Peyer's patch (tissue), 4 donors: ENCODE measurements at places on chromosomes 5 and 9. TPM values are rescaled to one million over a fixed set of nuclear protein-coding genes. Genes with fewer than 3 reads are reported as not detected.

GRCh38 chr9:12719431-12719830 lies 26.2 kb downstream of the TYRP1 start:
- H3K27me3 ChIP-seq = no peaks in the 10 kb centered on the region
- H3K4me1 ChIP-seq = no peaks in the 10 kb centered on the region
- DNase-seq = no peak
- no peak overlapping the region for H3K27ac ChIP-seq
- H3K36me3 ChIP-seq = no peaks in the 10 kb centered on the region
- H3K4me3 ChIP-seq = no peak overlapping the region

DNA sequence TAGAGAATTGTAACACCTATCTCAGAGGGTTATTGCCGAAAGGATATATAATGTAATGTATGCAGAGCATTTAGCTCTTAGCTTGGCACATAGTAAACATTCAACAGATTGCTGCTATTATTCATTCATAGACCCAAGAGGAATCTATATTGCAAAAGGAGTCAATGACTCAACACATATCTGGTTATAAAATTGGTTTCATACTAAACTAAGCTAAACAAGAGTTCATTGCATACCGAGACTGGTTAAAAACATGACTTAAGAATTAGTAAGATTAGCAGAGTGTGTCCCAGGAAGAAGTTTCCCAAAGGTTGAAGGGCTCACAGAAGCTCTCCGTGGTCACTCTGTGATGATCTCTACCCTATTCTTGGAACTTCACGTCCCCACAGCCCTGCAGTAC lies 339.6 kb upstream of the CCNH start:
- no peaks in the 10 kb centered on the region for H3K27me3 ChIP-seq
- no peaks in the 10 kb centered on the region for H3K36me3 ChIP-seq
- DNase-seq = no peak
- no peak overlapping the region for H3K27ac ChIP-seq
- no peak overlapping the region for H3K4me3 ChIP-seq

GRCh38 chr5:68460147-68460798 lies 244.7 kb downstream of the PIK3R1 start:
- H3K4me1 ChIP-seq = no peaks in the 10 kb centered on the region
- no peak overlapping the region for H3K27ac ChIP-seq
- no peaks in the 10 kb centered on the region for H3K27me3 ChIP-seq
- H3K36me3 ChIP-seq = no peaks in the 10 kb centered on the region

Gene PSD2
- total RNA-seq = not detected

GRCh38 chr5:131550606-131551005 lies 84.4 kb downstream of the RAPGEF6 start:
- no peaks in the 10 kb centered on the region for H3K27me3 ChIP-seq
- H3K36me3 ChIP-seq = no peaks in the 10 kb centered on the region
- DNase-seq = no peak
- H3K27ac ChIP-seq = no peak overlapping the region
- no peaks in the 10 kb centered on the region for H3K4me1 ChIP-seq

DNA sequence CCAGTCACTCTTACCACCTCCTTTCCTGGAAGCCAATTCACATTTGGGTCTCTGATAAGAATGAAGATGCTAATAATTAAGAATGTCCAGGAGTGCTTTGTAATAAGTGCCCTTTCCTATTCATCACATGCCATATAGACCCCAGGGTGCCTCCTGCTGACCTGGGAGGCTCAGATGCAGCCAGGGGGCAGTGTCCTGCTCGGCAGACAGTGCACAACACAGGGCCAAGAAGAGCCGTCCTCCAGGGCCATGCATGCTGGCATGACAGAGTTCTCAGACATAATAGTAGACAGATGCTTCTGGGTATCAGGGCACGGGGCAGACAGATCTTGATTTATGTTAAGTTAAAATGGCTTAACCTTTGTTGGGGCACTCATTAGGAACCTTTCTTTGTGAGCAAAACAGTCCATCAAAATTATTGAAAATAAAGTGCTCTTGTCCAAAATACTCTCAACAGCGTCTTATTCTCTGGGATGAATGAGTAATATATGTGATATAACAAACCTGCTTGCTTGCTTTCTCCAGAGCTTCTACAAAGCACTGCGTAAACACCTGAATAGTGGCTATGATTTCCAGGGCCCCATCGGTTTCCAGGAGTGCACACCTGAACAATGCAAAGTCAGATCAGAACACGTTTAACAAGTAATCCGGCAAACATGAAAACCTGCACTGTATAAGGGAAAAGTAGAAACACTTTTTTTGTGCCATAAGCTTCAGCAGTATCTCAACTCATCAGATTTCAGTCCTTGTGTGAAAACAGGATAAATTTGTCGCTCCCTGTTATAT lies 192.7 kb downstream of the FANCC start:
- no peak overlapping the region for H3K27ac ChIP-seq
- no peaks in the 10 kb centered on the region for H3K36me3 ChIP-seq
- no peaks in the 10 kb centered on the region for H3K27me3 ChIP-seq
- H3K4me3 ChIP-seq = no peak overlapping the region
- no peak for DNase-seq

GRCh38 chr5:134585966-134586365 lies 46.7 kb downstream of the SAR1B start:
- no peak overlapping the region for H3K4me3 ChIP-seq
- H3K27me3 ChIP-seq = no peaks in the 10 kb centered on the region
- no peak overlapping the region for H3K27ac ChIP-seq
- H3K4me1 ChIP-seq = no peaks in the 10 kb centered on the region
- H3K36me3 ChIP-seq = peaks cover 5% of the 10 kb centered on the region

DNA sequence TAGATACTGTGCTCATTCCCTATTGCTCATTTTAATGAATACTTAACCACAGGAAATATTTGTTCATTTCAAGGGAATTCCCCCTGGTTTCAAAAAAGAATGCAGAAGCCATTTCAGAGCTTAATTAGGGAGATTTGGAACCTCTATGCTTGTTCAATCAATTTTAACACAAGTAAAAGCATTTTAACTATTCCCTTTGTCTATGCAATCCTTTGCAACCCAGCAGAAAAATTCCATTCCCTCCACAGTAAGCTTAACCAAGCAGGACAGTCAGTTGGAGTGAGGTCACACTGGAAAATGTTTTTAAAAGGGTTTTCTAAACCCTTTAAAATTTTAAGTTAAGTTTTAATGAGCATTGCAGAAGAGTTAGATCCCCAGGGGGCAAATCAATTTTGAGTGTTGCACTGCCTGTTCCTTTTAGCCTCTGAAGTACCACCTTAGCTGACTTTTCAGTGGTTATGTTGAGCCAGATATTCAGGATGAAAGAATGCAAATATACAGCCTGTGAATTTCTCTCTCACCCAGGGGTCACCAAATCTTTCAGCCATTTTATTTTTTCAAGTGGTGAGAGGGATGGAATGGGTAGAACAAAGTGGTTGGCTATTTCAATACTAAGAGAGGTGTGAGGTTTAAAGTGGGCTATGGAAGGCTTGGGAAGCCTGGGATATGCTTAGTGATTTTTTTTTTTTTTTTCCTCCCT lies 356.2 kb upstream of the NUDT12 start:
- H3K36me3 ChIP-seq = no peaks in the 10 kb centered on the region
- no peak overlapping the region for H3K4me3 ChIP-seq
- H3K27ac ChIP-seq = no peak overlapping the region
- H3K4me1 ChIP-seq = no peaks in the 10 kb centered on the region

DNA sequence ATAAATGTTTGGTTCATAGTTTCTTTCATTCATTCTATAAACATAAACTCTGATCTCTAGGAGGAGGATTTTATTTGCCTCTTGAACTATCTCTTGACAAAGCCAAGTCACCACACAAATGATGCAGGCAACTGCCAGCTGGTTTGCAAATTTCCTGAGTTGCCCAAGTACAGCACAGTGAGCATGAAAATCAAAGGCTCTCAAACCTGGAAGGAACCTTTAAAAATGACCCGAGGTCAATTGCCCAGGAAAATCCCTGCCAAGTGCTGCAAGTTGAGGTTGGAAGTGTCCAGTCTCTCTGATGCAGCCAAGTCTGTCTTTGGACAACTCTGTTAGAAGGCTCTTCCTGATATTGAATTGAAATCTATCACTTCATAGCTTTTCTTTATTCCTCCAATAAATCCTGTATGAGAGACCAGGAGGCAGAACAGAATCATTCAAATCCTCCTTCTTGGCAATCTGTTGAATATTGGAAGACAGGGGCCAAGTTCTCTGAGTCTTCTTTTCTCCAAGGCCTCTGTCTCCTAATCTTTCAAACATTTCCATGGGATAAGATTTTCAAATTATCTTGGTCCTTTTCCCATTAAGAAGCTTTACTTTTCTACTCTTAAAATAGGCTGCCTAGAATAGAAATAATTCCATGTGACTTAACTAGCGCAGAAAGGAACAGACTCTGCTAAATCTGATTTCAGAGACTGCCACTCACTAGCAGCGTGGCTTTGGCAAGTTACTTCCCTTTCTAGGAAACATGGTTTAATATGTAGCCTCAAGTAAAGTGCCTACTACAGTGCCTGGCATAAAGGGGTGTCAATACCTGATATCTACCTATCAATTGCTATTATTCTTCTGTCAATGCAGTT lies 159.2 kb downstream of the SNX18 start:
- no peaks in the 10 kb centered on the region for H3K27me3 ChIP-seq
- no peaks in the 10 kb centered on the region for H3K4me1 ChIP-seq
- no peaks in the 10 kb centered on the region for H3K36me3 ChIP-seq
- no peak overlapping the region for H3K4me3 ChIP-seq
- DNase-seq = no peak

DNA sequence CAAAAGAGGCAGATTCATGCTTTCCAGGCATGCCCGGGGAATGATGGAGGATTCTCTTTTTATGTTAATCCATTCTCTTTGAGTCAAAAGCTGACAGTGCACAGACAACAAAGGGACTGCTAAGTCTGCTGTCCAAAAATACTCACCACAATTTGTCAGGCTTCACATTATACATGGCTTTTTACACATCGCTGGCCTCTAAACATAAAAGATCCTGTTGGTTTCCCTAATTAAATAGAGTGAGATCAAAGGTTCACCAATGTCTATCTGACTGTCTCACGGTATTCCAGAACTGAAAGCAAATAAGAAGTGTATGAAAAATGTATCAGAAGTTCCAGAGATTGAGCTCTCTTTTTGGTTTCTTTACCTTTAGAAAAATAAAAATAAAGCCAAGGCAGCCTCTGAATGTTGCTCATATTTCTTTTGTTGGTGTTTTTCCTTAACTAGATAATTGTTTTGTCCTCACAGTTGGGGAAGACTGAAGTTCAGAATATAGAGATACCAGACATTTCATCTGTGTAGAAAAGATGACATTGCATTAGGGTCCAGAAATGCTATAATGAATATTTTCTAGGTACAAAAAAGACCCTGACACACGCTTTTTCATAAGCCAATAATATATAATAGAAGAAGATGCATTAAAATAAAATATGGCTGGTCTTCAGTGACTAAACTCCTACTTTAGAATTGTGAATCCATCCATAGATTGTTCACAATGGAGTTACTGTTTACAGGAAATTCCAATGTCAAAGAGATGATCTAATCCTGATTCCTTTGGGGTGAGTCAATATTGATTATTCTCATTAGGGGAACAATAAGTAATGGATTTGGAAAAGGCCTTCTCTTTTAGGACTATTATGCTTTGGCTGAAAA lies 688.2 kb upstream of the CDH6 start:
- no peaks in the 10 kb centered on the region for H3K36me3 ChIP-seq
- no peak for DNase-seq
- no peak overlapping the region for H3K27ac ChIP-seq
- H3K4me3 ChIP-seq = no peak overlapping the region
- H3K4me1 ChIP-seq = no peaks in the 10 kb centered on the region
- H3K27me3 ChIP-seq = no peaks in the 10 kb centered on the region

DNA sequence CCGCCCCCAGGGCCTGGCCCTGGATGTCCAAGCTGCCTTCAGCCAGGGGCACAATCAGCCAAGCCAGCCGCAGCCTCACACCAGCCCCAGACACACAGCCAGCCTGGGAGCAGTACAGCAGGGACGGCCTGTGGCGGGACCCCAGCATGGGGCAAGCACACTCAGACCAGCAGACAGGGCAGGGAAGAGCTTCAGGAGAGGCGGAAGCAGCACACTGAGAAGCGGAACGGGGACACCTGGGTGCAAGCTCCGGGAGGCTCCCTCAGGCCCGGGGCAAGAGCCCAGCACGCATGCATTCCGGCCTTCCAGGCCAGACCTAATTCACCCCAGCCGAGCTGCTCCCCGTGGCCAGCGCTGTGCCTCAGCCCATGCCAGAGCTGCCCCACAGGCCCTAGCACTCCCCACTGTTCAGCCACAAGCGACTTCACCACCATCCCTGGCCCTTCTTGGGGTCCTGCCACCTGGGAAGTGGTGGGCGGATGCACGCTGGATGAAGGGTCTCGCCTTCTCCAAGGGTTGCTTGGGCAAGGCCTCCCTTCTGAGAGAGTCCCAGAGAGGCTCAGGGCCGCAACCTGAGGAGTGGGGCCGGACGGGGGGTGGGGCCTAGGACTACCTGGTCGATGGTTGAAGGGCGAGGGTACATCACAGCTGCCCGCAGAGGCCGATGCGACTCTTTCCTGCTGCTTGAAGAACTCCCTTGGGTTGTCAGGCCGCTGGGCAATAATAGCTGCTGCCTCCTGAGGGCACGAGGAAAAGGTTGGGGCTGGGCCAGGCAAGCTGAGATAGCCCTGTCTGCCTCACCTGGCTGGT lies 13.4 kb downstream of the DBN1 start:
- DNase-seq = no peak
- H3K27ac ChIP-seq = no peak overlapping the region
- no peak overlapping the region for H3K4me3 ChIP-seq
- no peaks in the 10 kb centered on the region for H3K36me3 ChIP-seq

DNA sequence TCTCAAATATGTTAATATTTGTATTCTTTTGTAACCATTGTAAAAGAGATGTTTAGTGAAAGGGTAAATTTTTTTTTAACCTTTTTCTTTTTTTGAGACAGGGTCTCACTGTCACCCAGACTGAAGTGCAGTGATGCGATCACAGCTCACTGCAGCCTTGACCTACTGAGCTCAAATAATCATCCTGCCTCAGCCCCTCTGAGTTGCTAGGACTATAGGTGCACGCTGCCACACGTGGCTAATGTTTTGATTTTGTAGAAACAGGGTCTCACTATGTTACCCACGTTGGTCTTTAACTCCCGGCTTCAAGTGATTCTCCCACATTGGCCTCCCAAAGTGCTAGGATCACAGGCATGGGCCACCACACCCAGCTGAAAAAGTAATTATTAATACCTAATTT lies 58.0 kb upstream of the CDK5RAP2 start:
- no peaks in the 10 kb centered on the region for H3K36me3 ChIP-seq
- no peaks in the 10 kb centered on the region for H3K27me3 ChIP-seq
- no peaks in the 10 kb centered on the region for H3K4me1 ChIP-seq
- no peak overlapping the region for H3K27ac ChIP-seq

DNA sequence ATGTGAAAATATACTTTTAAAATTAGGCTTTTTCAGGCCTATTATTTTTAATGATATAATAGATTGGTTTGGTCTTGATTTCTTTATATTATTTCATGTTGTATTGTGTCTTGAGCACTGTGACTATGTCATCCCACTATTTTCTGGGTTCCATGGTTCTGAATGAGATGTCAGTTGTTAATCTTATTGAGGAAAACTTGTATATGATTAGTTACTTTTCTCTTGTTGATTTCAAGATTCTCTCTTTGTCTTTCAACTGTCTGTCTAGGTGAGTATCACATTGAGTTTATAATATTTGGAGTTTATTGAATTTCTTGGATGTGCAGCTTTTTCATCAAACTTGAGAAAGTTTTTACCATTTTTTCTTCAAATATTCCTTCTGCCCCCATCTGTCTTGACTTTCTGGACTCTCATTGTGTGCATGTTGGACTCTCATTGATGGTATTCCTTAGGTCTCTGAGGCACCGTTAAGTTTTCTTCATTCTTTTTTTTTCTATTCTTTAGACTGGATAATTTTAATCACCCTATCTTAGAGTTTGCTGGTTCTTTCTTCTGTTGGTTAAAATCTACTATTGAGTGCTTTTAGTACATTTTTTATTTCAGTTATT lies 175.8 kb downstream of the TMEM167A start:
- no peak overlapping the region for H3K4me3 ChIP-seq
- no peak for DNase-seq
- H3K36me3 ChIP-seq = no peaks in the 10 kb centered on the region
- no peak overlapping the region for H3K27ac ChIP-seq
- no peaks in the 10 kb centered on the region for H3K4me1 ChIP-seq
- H3K27me3 ChIP-seq = no peaks in the 10 kb centered on the region
